Smooth muscle cell of the brain vasculature (primary cell): ENCODE measurements at places on chromosomes 6 and 20.

DNA sequence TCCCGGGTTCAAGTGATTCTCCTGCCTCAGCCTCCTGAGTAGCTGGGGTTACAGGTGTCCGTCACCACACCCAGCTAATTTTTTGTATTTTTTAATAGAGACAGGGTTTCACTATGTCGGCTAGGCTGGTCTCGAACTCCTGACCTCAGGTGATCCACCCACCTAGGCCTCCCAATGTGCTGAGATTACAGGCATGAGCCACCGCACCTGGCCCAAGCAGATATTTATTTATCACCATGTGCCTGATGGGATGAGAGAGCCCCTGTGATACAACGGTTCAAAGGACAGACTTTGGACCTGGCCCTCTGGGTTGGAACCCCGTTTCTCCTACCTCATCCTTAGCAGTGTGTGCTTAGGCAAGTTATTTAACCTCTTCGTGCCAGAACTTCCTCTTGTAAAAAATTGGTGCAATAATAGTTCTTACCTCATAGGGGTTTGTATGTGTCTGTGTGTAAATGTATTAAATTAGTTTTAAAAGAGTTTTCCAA lies 19.2 kb upstream of the STK38 start:
- DNase-seq = no peak

DNA sequence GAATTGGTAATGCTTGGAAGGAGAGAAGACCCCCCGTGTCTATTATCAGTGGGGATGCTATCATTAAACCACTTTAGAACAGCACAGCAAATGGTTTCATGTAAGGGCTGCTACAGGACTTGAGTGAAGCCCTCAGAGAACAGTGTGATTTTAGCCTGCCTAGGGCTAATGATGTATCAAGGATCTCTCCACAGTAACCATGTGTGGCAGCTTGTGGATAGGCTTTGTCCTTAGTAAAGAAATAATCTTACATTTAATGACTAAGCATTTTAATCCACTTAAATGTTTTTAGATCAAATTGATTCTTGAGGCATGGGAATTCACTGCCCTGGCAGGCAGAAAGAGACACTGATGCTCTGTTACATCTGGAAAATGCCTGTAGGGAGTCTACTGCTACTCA lies 495.1 kb downstream of the NKAIN2 start:
- no peak for DNase-seq

- no peak for DNase-seq
Measured at GRCh38 chr6:45880159-45880558, 135.5 kb downstream of the CLIC5 start.

GRCh38 chr6:362231-362923 lies 29.2 kb upstream of the IRF4 start:
- no peak for DNase-seq

DNA sequence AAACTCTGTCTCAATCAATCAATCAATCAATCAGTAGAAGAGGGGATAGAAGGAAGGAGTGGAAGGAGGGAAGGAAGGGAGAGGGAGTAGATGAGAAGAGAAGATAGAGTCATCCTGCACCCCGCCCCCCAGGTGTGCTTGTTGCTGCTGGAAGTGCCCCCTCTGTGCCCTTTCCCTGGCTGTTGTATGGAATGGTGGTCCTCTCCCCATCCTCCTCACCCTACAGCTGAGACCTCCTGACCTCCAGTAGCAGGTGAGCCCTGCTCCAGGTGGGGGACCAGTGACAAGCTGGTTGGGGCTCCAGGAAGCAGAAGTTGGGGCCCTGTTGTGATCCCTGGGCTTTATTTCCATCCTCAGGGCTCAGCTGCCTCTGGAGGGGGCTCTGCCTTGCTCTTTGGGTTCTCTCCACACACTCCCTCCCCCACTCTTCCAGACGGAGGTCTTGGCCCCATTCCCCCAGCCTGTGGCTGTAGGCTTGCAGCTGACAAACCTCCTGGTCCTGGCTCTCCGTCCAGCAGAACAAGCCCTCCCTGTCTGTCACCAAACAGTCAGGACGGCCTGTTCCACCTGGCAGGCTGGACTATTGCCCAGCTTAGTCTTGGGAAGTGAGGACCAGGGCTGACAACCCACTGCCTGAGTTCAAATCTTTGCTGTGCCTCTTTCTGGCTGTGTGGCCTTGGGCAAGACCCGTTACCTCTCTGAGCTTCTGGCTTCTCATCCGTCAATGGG lies 26.0 kb upstream of the SCRT2 start:
- DNase-seq = no peak

DNA sequence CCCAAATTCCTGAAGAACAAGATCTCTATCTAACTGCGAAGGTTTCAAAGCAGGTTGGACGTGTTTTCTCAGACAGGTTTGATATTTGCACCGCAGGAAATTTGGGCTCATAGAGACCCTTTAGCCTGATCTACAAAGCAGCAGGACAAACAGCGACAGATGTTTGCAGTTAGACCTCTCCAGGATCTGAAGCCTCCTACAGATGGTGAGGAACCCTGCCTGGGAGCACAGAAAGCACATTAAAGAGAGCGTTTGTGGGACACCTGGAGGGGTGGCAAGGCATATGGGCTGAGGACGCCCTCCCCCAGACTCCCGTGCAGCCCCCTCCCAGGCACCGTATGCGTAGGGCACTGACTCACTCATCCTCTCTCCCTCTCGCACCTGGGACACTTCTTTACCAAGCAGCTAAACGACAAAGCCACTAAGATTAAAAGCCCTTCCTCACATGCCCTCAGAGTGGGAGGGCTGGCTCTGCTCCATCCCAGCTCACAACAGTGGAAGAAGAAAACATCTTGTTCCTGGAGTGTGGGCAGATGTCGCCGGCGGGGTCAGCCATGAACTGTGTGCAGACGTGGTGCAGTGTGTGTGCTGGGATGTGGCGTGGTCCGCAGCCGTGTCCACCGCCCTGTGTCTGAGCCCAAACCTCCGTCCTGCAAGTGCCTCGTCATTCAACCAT lies 249.7 kb upstream of the AFDN start:
- DNase-seq = no peak

- DNase-seq = no peak
Measured at GRCh38 chr20:46058599-46059281, 29.7 kb downstream of the SLC12A5 start.

DNA sequence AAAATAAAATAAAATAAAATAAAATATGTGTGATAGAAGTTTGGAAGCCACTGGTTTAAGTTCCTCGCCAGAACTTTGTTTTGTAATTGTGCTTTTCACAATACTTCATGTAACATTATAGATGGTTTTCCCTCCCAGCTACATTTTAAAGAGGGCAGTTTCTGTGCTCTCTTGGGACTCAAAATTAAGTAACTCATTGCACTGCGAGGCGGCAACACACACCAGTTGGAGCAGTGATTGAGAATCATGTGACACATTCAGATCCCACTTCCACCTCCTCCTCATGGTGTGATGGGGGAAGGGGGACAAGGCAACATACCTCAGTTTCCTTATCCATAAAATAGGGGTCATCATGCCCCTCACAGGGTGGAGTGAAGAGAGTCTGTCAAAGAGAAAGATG lies 7.5 kb downstream of the C2 start:
- DNase-seq = no peak

DNA sequence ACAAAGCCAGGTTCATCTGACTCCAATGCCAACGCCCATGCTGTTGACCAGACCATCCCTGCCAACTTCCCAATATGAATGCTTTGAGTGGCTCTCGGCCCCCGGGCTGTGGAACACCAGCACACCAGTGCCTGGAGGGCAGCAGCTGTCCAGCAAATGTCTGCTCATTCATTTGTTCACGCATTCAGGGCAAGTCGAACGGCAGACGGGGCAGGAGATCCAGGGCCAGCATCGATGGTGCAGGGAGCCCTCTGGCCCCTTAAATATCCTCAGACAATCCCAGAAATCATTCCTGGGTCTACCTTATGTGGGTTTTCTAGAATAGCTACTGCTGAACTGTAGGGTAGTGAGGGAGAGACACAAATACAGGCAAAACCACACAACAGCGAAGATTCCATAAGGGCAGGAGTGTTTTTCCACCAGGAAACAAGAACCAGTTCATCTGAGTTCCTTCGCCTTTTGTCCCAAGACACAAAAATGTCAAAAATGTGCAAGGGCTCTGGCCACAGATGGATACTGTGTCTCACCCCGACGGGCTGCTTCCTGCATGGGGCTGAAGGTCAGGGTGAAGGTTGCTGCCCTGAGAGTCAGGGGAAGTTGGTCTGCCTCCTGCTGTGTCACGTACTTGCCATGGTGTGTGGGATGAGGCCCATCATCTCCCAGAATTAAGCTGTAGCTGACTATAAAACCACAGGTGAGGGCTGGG lies 15.5 kb downstream of the RIPOR3 start:
- no peak for DNase-seq

DNA sequence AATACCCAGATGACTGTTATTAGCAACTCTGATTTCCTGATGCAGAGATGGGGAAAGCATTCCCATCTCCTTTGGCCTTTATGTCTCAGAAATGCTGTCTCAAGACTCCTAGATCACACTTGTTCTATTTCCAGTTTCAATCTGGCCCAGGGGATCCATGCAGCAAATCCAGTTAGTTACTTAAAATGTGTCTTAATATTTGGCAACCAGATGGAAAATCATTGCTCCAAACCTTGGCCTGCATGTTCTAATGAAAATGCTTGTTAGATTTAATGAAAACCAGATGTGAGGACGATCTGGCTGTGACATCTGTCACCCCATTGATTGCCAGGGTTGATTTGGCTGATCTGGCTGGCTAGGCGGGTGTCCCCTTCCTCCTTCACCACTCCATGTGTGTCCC lies 125.2 kb downstream of the TSHZ2 start:
- no peak for DNase-seq

DNA sequence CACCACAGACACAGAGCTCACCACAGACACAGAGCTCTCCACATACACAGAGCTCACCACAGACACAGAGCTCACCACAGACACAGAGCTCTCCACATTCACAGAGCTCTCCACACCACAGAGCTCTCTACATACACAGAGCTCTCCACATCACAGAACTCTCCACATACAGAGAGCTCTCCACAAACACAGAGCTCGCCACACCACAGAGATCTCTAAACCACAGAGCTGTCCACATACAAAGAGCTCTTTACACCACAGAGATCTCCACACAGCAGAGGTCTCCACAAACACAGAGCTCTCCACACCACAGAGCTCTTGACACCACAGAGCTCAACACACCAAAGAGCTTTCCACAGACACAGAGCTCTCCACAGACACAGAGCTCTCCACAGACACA lies 55.8 kb downstream of the ERMARD start:
- DNase-seq = no peak
